ENCODE measurements at places on chromosomes 2 and 18.

DNA sequence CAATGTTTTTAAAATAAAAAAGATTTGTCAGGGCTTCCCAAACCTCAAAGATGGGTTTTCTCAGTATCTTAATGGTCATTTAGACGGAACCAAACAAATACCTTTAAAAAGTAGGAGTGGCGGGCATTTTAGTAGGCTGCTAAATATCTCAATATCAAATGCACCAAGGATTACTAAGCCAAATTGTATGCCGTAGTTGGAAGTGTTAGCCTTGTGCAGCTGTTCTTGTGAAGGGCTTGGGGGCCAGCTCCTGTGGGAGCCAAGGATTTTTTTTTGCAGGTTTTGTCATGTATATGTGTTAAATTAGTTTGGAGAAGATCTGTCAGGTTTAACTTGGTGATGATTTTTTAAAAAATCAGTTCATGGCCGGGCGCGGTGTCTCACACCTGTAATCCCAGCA is 52.1 kb downstream of the ACTR2 start:
- DNase-seq = no peak

DNA sequence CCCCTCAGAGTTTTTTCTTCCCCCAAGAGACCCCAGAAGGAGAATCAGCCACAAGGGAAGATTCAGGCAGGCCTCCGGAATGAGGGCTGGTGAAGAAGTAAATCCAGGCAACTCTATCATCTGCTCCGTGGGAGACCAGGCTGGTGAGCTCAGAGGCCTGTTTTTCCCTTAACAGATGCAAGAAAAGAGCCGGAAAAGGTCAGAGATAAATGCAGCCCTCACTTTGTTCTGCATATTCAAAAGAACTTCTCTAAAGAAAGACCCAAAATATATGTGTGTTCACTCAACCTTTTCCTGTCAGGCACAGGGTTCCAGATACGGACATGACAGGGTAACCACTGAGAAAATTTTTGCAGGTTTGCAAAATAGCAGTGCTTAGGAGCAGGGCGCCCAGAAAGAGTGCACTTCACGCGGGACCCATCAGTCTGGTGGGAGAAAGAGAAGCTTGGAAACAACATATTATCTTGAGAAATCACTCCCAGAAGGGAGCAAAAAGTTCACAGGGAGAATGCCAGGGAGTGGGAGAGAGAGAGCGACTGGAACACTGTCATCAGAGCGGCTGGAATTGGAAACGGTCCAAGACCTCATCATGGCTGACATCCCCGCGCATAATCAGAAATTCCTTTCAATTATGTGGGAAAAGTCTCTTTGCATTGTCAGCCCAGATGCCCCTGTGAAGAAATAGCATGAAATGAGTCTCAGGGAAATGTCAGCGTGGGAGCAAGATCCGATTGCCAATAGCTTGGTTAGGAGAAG is 244.8 kb upstream of the SLC14A2 start:
- no peak for DNase-seq

DNA sequence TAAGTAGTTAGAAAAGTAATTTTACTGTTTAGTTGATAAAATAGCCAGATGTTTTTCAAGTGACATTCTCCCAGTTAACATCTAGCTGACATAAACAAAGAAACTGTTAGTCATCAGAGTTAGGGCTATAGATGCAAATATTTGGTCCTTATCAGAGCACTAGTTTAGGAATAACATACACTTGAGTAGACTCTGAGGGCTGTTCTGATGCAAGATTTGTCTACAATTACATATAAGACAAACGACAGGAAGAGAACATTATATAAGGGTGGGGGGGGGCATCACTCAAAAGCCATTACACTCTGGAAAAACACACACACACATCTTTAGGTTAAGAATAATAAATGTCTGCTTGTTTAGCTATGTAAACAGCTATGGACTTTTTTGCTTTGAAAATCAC is 554.4 kb upstream of the LRRTM1 start:
- DNase-seq = no peak

DNA sequence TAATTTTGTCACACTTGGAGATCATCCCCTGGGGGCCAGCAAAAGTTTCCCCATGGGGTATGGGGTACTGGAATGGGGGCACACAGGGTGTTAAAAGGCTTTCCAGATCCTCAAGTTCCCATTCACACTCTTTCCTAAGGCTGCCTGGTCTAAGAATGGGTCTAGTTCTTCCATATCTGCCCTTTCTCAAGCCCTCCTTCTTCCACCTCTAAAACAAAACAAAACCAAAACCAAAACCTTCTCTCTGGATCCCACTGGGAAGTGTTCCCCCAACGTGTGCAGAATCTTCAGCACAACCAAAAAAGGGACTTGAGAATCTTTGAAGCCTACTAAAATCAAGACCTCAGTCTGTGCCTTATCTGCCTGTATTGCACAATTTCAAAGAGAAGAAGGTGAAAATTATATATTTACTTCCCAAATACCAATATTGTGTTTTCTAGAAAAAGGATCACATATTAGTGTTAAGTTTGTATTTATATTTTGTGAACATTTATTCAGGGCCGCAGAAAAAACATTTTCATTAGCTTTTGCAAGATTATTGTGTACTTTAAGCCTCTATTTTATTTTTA is 207.2 kb upstream of the TCF4 start:
- no peak for DNase-seq

DNA sequence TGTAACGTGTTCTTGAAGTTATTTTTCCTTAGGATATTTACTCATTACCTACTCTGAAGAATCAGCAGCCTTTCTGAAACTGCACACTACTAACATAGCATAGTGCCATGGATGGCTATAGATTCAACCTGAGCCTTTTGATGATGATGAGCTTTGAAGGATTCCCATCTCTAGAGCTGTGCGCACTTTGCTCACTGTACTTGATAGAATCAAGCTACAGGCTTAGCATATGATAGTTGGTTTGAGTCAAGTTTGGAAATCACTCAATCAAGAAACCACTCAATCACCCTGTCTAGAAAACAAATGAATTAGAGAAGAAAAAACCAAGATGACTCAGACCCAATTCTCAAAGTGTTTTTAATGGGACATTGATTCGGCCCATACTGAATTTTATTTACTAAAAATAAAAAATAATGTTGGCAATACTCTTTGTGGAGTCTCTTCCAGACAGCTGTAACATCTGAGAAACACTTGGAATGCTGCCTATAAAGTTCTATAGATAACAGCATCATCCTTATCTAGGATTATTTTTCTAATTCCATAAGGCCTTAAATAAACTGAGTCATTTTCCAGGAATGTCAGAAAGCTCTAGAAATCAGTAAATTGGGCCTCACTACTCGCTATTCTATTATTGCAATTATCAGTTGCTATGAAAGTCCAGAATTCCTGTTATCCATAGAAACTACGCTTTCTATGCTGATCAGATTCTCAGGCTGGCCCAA is 259.0 kb upstream of the ERBB4 start:
- no peak for DNase-seq

DNA sequence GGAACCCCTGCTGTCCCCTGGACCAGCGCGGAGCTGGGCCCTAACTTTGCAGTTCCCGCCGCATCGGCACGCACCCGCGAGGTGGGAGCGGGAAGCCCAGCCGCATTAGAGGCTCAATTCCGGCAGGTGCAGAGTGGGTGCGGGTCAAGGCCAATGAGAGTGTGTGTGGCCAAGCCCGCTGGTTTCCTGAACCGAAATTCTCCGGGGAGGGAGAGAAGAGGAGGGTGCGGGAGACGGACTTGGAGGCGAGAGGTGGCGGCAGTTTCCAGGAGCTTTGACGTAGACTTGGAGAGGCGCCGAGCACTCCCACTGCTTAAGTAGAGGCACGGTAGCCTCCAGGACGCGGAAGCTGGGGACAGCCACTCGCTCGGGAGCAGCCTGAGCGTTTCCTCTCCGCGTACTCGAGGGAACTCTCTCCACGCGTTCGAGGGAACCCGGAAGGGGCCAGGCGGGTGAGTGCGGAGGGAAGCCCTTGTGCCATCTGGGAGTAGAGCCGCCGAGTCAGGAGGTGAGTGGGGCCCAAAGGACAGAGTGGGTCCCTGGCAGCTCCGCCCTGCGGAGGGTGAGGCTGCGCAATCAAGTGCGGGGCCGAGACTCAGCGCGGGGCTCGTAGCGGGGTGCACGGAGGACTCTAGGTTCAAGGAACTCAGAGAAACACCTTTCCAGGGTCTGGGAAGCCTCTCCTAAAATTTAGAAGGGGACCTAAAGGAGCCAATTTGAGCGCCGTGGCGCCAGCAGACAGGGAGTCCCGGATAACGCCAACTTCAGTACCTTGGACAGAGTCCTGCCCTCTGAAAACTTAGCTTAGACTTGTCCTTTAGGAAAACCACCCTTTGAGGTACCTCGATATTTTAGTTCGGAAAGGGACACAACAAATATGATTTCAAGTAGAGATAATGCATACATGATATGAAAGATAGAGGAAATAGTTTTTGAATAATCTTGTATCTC is at the start of gene FAM237A:
Gene FAM237A (plus strand): TSS at position 413 of the 951 bp plus-strand sequence. CDS start 1,750 bp downstream, outside the sequence.
- DNase-seq = no peak

DNA sequence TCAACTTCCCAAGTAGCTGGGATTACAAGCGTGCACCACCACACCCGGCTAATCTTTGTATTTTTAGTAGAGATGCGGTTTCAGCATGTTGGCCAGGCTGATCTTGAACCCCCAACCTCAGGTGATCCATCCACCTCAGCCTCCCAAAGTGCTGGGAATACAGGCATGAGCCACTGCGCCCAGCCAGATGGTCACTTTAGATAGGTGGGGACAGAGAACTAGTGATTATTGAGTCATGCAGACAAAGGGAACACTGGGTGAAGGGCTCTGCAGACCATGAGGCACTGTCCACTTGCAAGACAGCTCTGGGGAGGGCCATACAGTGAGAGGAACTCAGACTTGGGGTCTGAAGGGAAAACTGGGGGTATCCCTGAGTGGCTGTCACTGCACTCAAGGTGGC is 58.4 kb upstream of the POMC start:
- no peak for DNase-seq

GRCh38 chr18:11785444-11786055 is 65.7 kb upstream of the CHMP1B start:
- DNase-seq = no peak

DNA sequence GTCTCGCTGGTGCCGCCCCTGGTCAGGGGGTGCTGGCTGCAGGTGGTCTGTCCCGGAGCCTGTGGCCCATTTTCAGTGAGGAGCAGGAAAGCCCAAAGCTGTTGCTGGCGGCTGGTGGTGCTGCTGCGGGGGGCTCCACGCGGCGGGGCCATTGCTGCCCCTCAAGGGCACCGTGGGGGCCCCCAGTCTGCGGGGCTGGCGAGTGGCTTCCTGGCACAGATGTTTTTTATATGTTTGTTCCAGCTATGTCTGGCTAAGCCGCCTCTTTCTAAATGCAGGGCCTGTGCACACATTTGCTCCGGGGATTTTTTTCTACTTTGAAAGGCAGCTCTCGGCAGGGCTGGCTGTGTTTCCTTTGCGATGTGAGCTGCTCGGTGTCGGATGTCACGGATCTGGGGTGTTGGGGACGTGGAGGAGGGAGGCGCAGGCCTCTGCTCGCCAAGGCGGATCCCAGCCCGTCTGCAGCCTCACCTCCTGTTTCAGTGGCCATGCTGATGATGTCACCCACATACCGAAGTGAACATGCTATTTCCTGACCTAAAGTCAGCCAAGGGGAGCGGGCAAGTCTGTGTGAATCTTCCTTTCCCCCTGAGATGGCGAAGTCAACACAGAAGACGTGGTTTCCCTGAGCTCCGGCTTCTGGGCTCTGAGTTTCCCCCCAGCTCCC is 112.0 kb upstream of the CTDP1 start:
- no peak for DNase-seq

DNA sequence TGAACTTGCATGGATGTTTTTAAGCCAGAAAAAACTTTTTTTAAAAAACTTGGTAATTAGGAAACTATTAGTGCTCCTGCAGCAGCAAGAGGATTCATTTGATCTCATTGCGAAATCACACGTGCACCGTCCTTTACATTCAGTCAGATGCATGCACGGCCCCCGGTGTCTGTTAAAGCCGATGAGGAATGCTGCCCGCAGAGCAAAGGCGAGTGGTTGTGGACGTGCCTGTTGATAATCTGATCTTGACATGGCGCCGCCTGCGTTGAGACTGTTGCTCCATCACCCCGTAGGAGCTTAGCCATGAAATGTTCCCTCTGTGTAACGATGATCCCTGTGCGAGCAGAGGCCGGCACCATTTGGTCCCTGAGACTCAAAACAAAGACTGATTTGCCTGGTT is 300.0 kb downstream of the GBX2 start:
- no peak for DNase-seq

- DNase-seq = no peak
These were observed 25.7 kb upstream of the B3GNT7 start for GRCh38 chr2:231369580-231370428.

DNA sequence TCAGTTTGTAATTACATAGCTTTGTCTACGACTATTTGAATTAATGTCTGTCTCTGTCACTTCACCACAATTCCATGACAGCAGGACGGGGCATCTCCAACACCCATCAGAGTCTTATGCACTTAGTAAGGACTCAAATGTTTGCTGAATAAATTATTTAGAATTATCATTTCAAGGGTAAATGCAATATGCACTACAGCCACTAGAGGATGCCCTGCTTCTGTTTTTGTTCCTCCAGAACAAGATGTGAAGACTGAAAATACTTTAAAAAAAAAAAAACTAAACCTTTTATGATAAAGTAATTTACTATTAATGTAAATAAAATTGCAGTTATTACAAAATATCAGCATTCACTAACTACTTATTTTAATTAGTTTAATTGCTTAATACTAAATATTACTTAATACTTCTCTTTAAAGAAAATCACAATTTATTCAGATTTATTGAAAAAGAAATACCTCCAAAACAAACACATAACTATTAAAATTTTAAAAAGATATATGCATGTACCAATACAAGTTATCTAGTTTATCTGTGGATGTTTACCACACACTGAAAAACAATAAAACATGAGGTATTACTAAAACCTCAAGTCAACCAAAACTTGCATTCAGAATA is 3.2 kb downstream of the PIGN start:
- no peak for DNase-seq

- no peak for DNase-seq
These were observed 45.9 kb upstream of the TLK1 start for GRCh38 chr2:171206422-171207115.

GRCh38 chr18:28005164-28005563 is 171.8 kb downstream of the CDH2 start:
- DNase-seq = no peak

All from stimulated activated CD8-positive, alpha-beta memory T cell treated with anti-CD3 and anti-CD28 coated beads, Interleukin-7, amount 100 ng/mL, for 1 hour (primary cell).